Hematopoietic multipotent progenitor cell treated with erythropoietin and hydrocortisone succinate and interleukin-3 and kit ligand, for 17 days (in vitro differentiated cells): ENCODE measurements at places on chromosomes 3 and 15.

DNA sequence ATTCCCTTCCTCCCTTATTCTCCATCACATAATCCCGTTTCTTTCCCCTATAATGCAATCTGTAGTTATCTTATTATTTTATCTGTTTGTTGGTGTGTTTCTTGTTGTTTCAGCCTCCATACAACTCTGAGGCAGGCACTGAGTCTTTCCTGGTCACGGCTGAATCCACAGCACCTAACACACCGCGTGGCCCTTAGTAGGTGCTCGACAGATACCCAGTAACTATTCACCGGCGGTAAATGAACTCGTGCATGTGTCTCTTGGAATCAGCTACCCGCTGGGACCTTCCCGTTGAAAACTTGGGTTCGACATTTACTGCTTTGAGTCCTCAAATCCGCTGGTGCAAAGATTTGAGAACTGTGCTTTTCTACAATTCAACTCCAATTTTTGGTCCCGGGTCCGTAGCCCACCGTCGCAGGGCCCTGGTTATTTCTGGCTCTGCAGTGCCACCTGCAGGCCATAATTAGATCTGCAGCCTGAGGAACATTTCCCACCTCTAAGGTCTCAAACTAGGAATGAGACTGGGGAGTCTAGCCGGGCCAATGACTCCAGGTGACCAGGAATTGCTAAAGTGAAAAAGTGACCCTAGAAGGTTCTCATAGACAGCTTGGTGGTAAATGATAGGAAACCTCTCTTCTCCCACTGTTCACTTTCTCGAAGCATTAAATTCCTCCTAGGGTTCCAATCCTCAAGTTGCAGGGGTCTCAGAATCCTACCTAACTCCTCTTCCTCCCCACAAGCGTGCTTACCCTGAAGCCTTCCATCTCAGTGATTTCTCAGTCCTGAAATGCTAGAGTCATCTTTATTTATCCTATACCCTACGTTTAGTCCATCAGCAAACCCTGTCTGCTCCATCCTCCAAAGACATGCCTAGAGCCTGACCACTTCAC, 40.0 kb upstream of the TRH start:
- DNase-seq, result peak; percentile 49

DNA sequence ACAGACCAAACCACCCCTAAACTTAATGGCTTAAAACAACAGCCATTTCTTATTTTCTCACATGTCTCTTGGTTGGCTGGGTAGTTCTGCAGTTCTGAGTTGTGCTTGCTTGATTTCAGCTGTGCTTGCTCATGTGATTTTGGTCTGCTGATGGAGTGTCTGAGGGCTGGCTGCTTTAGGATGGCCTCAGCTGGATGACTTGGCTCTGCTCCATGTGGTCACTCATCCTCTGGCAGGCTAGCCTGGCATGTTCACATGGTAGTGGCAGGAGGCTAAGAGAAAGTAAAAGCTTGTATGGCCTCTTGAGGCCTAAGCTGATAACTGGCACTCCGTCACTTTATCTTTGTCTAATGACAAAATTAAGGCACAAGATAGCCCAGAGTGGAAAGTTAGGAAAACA, 4.1 kb downstream of the SV2B start:
- DNase-seq, result no peak

DNA sequence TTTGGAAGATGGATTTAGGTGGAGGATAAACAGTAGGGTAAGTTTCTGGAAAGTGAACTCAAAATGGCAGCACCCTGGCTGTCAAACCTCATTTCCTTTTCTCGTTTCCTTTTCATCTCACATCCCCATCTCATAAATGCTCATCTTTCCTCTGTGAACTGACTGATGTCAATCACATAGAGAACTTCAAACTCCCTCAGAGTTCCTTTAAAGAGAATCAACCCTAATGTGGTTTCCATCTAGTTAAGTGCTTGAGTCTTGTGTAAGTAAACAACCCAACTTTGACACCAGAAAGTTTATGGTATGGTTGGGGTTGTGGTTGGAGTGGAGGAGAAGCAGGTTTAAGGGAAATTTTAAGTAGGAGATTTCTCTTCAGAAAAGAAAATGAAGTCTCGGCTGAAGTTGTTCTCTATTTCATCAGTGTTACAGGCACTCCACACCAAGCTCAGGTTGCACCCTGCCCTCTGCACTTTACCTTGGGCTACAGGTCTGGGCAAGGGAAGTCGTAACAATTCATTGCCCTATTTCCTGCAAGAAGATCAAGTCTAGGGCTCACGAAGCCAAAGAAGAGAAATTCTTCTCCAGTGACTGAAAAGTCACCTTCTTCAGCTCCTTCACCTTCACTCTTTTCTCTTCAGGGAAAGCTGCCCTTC, 34.4 kb upstream of the TNIK start:
- DNase-seq, result no peak

GRCh38 chr3:36674816-36675215, 89.5 kb downstream of the DCLK3 start:
- DNase-seq, result no peak

DNA sequence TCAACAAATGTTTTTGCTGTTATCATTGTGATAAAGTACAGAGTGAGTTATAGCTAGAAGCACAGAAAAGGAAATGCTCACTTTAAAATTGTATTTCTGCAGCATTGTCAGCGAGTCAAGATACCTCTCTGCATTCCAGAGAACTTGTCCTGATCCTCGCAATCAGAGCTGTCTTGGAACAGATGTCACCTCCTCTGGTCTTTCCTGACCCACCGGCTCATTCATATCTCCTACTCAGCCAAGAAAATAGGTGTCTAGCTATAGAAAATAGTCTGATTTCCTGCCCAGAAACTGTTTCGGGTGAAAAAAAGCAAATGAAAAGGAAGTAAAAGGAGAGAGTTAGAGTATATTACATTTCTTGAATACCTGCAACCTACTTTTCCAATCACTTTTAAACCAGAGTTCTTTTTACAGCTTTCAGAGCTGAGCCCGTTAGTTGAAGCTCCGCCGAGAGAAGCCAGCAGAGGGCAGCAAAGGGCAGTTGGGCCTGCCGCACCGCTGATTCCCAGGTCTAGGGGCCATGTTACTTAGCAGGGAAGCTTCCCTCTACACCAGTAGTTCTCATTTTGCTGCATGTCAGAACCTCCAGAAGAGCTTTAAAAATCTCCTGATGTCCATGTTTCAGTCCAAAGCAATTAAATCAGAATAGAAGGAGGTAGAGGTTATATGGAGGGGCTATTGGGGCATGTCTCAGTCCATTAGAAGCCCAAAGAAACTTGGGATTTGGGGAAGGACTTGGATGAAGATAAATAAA, 185.7 kb upstream of the THRB start:
- peak; percentile 33 for DNase-seq

DNA sequence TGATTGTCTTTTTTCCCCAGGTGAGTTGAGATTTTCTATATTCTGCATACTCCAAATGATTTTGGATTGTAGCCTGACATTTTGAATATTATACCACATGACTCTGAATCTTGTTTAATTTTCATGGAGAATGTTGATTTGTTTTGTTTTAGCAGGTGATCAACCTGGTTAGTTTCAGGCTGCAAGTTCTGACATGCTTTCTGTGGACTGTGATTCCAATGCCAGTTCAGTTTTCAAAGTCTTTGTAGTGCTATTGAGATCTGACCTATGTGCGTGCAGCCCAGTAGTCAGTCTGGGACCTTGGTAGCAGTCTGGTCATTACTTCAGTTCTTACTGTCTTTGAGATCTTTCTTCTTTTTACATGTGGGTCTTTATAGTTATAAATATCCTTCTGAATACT, 18.6 kb upstream of the MTMR10 start:
- no peak for DNase-seq

GRCh38 chr3:185656321-185656840, 70.3 kb downstream of the SENP2 start:
- DNase-seq, result no peak

DNA sequence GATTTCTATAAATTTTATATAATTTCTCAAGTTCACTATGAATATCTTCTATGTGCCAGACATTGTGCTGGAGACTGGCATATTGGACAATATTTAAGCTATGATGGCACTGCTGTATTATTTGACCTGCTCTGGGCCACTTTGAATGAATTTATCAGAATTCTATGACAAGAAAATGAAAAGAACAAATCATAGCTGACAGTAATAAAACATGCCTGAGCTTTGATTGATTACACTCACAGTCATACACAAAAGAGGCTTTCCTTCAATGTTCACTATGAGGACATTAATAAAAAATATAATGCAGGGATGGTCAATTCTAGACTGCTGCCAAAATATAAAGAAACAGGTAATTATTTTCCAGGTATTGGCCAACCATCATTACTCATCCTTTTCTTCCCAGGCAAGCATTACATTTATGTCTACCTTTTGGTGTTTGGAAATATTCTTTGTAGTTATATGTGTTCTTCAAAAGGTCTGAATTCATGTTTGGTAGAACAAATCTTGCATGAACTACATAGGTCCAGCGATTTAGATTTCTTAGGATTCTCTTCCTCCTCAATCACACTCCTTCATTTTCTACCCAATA, 81.0 kb upstream of the ALCAM start:
- DNase-seq, result no peak

DNA sequence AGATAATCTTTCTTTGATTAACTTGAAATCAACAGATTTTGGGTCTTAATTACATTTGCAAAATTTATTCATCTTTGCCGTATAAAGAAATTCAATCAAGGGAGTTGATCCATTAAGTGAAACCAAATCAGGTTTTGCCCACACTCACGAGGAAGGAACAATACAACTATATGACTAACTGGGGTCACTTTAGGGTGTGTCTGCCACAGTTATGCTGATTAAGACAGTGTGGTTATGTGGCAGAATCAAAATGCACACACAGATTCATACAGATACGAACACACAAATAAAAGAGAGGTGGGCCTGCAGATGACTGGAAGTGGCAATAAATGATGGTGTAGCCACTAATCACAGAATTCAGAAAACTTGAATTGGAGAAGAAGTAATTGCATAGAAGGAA, 543.5 kb downstream of the GABRG3 start:
- DNase-seq, result no peak

- DNase-seq, result no peak
Measured at GRCh38 chr3:159775372-159775961, 213.2 kb upstream of the IL12A start.

DNA sequence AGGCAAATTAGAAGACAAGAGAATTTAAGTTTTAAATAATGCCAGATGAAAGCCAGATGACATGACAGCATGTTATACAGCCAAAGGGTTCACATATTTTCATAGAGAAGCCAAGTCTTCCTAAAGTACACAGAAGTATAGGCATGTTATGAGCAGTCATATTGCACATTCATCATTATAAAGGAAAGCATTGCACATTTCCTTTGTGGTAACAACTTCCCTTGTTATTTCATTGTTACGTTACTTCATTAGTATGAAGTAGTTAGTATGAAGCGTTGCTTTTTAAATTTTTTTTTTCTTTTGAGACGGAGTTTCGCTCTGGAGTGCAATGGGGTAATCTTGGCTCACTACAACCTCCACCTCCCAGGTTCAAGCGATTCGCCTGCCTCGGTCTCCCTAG, 4.6 kb upstream of the ABCC5 start:
- DNase-seq, result no peak

GRCh38 chr3:57855281-57855680, 99.2 kb downstream of the SLMAP start:
- no peak for DNase-seq

DNA sequence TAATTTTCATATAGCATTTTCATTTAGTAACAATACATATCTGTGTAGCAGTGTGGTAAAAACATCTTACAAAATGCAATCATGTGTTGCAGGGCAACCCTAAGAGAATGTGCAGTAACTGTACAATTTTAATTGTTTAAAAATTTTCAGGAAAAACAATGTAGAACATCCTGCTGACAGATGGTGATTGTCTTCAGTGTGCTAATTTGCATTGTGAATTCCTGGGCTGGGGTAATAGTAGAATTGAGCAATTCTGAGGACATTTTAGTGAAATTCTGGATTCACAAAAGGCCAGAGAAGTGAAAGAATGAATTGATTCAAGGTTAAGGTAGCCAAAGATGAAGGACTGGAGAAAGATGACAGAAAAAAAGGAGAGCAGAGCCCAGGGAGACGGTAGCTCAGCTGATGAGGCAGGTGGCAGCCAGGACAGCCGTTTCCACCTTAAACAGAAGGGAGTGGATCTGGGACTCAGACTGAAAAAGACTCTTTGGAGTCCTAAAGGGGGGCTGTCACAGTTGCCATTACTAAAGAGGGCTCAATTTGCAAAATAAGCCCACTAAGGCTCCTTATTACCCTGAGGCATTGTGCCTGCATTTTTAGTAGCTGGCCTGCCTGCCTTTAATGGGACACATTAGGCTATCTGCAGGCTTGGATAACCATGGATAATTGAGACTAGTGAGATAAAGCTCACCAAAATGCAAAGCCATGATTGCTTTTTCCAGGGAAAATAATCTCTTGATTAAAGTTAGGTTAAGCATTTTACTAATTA, 8.6 kb downstream of the MAP3K13 start:
- no peak for DNase-seq

DNA sequence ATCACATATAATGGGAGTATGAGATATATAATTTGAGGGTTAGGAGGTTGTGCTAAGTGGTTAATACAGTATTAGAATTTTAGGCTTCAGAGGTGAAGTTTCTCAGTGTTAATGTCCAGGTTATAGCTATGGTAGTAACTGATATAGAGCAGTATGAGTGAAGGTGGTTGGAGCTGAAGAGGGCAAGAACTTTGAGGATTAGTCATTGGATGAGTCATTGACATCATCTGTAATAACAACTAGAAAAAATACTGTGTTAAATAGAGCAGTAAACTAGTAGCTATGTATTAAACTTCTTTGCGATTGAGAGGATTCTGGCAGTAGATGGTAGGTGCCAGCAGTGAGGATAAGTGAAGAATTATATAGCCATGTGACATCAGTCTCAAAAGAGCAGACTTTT, 47.5 kb upstream of the EIF3J start:
- peak; percentile 37 for DNase-seq

DNA sequence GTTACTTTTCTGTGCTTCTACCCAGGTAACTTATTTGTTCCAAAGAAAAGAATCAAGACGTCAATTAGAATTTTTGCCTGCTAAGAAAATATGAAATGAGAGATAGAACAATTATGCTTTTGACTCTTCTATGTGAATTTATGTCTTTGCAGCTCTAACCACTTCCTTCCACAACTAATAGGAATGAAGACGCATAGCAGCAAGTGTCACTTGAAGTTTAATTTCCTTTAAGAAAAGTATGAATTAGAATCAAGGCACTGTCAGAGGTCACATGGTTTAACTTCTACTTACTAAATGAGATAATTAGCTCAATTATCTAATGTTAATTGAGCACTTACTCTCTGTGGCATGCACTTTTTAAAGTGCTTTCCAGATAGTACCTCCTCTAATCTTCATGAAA, 3.3 kb downstream of the WDR49 start:
- no peak for DNase-seq
